Thoracic aorta (tissue), 2 donors: ENCODE measurements at places on chromosomes 2 and 18. TPM values are rescaled to one million over a fixed set of nuclear protein-coding genes. Genes with fewer than 3 reads are reported as not detected.
A peak's percentile ranks its signal among the peaks of the same experiment; 100 is the strongest.

- peaks cover 17% of the 10 kb centered on the region for H3K36me3 ChIP-seq
- peak overlapping the region; percentile 41 for H3K4me3 ChIP-seq
- no peak for DNase-seq
- H3K27me3 ChIP-seq = no peaks in the 10 kb centered on the region
- peak overlapping the region; percentile 69 for H3K27ac ChIP-seq
- peaks cover 12% of the 10 kb centered on the region for H3K4me1 ChIP-seq
Observed at GRCh38 chr2:150466741-150467620, 20.5 kb downstream of the RND3 start.

- no peaks in the 10 kb centered on the region for H3K36me3 ChIP-seq
- no peaks in the 10 kb centered on the region for H3K27me3 ChIP-seq
- no peak for DNase-seq
- H3K27ac ChIP-seq = peak overlapping the region; percentile 17
- H3K4me3 ChIP-seq = peak overlapping the region; percentile 71
Observed at GRCh38 chr2:241842620-241843211, 16.0 kb downstream of the PDCD1 start.

GRCh38 chr2:82837588-82838304 is 1621.3 kb downstream of the SUCLG1 start:
- no peaks in the 10 kb centered on the region for H3K36me3 ChIP-seq
- no peaks in the 10 kb centered on the region for H3K4me1 ChIP-seq
- no peaks in the 10 kb centered on the region for H3K27me3 ChIP-seq
- H3K27ac ChIP-seq = no peak overlapping the region
- no peak overlapping the region for H3K4me3 ChIP-seq
- DNase-seq = no peak

- H3K27me3 ChIP-seq = no peaks in the 10 kb centered on the region
- no peak overlapping the region for H3K4me3 ChIP-seq
- peaks cover 12% of the 10 kb centered on the region for H3K4me1 ChIP-seq
- no peaks in the 10 kb centered on the region for H3K36me3 ChIP-seq
- H3K27ac ChIP-seq = no peak overlapping the region
Observed at GRCh38 chr2:144114760-144115159, 405.2 kb downstream of the ZEB2 start.

DNA sequence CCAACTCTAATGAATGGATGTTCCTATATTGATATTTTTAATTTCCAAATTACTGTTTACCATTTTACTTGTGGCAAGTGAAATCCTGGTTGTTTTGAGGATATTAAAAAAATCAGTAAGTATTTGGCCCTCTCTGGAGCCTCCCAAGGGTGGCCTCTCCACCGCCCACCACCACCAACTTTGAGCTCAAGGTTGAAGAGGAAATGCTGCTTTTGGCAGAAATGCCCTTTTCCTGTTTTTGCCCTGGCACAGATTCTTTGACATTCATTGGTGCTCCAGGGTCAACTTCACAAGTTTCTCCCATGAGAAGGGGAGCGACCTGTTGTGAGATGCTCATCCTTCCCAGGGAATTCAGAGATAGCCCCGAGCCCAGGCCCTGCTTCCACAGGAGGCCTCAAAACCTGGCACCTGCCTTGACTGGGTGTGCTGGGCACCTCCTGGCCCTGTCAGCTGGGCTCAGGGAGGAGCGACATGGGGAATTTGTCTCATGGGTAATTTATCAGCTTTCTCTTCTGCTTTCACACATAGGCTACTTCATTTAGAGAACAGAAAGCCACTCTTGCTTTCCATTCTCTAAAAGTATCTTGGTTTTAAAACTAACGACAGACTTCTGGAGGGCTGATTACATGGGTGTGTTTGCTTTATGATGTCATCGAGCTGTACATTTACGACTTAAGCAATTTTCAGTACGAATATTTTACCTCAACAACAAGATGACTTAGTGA is 6.9 kb downstream of the CD8A start:
- H3K4me3 ChIP-seq = no peak overlapping the region
- H3K27ac ChIP-seq = no peak overlapping the region
- no peaks in the 10 kb centered on the region for H3K27me3 ChIP-seq
- DNase-seq = no peak
- no peaks in the 10 kb centered on the region for H3K36me3 ChIP-seq
- H3K4me1 ChIP-seq = peaks cover 15% of the 10 kb centered on the region

GRCh38 chr2:203682688-203683130 is 23.7 kb upstream of the CD28 start:
- no peaks in the 10 kb centered on the region for H3K36me3 ChIP-seq
- peak overlapping the region; percentile 47 for H3K4me3 ChIP-seq
- H3K27me3 ChIP-seq = no peaks in the 10 kb centered on the region
- no peak for DNase-seq
- peaks cover 70% of the 10 kb centered on the region for H3K4me1 ChIP-seq

DNA sequence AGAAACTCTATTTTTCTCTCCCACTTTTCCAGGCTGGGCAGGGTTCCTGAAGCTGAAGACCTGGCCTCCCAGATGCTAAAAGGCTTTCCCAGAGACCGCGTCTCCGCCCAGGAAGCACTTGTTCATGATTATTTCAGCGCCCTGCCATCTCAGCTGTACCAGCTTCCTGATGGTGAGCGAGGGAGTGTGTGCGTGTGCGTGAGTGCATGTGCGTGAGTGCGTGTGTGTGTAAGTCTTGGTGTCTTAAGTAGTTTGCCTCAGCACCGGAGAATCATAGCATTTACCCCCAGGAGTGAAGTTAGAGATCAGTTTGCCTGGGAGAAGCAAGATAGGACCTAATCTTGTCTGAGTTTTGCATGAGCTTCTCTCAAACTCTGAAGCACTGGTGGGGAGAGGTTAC is 73.7 kb downstream of the CDK15 start:
- H3K27ac ChIP-seq = peak overlapping the region; percentile 43
- no peaks in the 10 kb centered on the region for H3K27me3 ChIP-seq
- peaks cover 21% of the 10 kb centered on the region for H3K4me1 ChIP-seq
- DNase-seq = no peak

GRCh38 chr2:53018825-53019425 is 748.7 kb upstream of the CHAC2 start:
- no peak for DNase-seq
- no peak overlapping the region for H3K27ac ChIP-seq
- no peak overlapping the region for H3K4me3 ChIP-seq

GRCh38 chr2:65277791-65278483 is 50.3 kb downstream of the ACTR2 start:
- no peak overlapping the region for H3K27ac ChIP-seq
- H3K4me1 ChIP-seq = no peaks in the 10 kb centered on the region
- H3K27me3 ChIP-seq = no peaks in the 10 kb centered on the region
- DNase-seq = no peak
- H3K36me3 ChIP-seq = peaks cover 2% of the 10 kb centered on the region
- no peak overlapping the region for H3K4me3 ChIP-seq

DNA sequence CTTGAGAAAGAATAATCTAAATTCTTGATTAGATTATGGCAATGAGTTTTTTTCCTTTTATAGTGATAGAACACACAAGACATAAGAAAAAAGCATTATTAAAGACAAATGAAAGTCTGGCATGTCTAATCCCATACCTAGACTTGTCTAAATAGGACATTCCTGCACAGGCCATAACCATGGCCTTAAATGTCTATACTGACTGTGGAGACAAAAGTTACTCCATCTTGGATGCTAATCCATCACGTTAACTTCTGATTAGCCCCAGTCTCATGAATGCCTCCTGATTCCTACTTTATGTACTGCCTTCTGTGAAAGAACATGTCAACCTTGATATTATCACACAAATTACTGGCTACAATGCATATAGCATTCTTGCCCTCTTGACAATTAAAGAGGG is 23.6 kb downstream of the ORC2 start:
- no peaks in the 10 kb centered on the region for H3K4me1 ChIP-seq
- H3K36me3 ChIP-seq = peaks cover 41% of the 10 kb centered on the region
- DNase-seq = no peak
- no peak overlapping the region for H3K27ac ChIP-seq
- H3K4me3 ChIP-seq = no peak overlapping the region

GRCh38 chr2:64669288-64669687 is 15.6 kb upstream of the SERTAD2 start:
- H3K27ac ChIP-seq = no peak overlapping the region
- H3K27me3 ChIP-seq = no peaks in the 10 kb centered on the region
- no peaks in the 10 kb centered on the region for H3K36me3 ChIP-seq
- H3K4me3 ChIP-seq = no peak overlapping the region
- H3K4me1 ChIP-seq = peaks cover 11% of the 10 kb centered on the region
- no peak for DNase-seq

GRCh38 chr2:233081731-233082221 is 21.6 kb downstream of the INPP5D start:
- H3K4me3 ChIP-seq = no peak overlapping the region
- no peak overlapping the region for H3K27ac ChIP-seq
- no peaks in the 10 kb centered on the region for H3K4me1 ChIP-seq
- DNase-seq = no peak
- no peaks in the 10 kb centered on the region for H3K36me3 ChIP-seq

- DNase-seq = no peak
- H3K27me3 ChIP-seq = no peaks in the 10 kb centered on the region
- H3K4me1 ChIP-seq = no peaks in the 10 kb centered on the region
- no peak overlapping the region for H3K27ac ChIP-seq
- no peak overlapping the region for H3K4me3 ChIP-seq
Observed at GRCh38 chr2:174350018-174350417, 15.3 kb downstream of the SP9 start.

- no peaks in the 10 kb centered on the region for H3K4me1 ChIP-seq
- DNase-seq = no peak
- H3K27me3 ChIP-seq = no peaks in the 10 kb centered on the region
Observed at GRCh38 chr2:110995911-110996310, 124.8 kb upstream of the BCL2L11 start.

- no peak for DNase-seq
- no peaks in the 10 kb centered on the region for H3K36me3 ChIP-seq
- no peaks in the 10 kb centered on the region for H3K27me3 ChIP-seq
- no peak overlapping the region for H3K27ac ChIP-seq
- H3K4me1 ChIP-seq = peaks cover 9% of the 10 kb centered on the region
Observed at GRCh38 chr2:172287190-172287589, 140.2 kb upstream of the ITGA6 start.

Gene KCTD1
- total RNA-seq = 14.7 TPM
